ENCODE measurements at places on chromosomes 2 and 18.

DNA sequence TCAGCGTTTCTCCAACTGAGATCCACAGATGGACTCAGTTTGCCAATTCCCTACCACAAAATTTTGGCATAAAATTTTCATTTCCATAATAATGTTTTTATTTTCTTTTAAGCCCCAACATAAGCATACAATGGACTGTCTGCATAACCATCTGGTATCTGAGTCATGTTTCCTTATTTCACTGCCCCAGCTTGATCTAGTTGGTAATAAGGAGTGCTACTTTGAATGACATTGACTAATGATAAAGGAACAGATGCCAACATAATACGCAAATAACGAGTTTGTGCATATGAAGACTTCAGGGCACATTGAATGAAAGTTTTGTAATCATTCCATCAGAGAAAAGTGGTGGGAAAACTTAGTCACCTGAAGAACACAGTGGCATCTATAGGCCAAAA, 8.8 kb upstream of the MBD2 start:
- no peak for DNase-seq

DNA sequence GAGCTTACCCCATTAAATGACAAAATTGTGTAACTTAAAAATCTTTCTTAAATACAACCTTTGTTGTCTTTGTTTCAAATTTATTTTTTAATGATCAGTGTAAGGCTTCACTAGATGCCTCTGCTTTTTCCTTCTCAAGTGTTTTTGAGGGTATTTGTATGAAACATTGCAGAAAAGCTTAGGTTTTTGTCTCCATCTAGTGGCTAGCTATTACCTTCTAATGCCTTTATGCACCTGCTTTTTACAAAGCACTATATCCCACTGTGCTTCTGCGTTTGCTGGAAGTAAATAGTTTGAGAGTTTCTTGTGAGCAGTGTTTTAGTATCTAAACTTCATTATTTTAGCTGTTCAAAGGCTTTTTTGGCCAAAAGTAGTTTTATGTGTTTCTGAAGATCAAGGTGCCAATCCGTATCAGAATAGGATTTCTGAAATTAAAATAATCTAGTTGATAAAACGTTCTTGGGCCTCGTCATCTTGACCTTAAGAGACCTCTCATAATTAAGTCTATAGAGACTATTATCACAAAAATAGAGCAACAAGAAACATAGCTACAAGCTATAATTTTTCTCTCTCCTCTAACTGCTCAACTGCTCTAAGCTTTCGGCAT, 47.0 kb downstream of the IWS1 start:
- DNase-seq, result no peak

- DNase-seq, result no peak
Measured at GRCh38 chr18:9539283-9539682, 64.0 kb downstream of the RALBP1 start.

DNA sequence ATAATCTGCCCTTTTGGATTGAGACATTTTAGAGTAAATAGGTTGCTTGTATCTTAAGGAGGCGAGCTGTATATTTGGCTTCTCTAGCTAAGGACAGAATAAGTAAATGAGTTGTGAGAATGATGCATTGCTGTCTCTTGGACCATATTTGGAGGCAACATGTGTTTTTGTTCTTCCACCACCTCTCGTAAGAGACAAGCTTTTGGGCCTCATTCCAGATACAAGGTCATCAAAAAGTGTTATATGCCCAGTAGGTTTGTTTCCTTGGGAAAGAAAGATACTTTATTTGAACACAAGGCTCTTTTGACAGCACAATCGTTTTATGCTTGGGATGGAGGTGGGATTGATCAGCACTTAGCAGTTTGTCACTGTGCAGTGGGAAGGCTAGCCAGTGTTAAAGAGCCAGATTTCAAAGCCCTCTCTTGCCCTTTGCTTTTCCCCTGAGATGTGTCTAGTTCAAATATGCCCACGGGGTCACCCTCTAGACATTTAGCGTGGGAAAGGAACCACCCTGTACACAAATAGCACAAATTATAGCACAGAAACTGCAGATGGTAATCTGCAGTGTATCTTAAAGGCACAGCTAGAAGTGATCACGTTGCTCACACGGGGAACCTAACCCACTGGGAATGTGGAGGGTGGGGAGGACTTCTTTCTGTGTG, 131.3 kb downstream of the MAP4K4 start:
- no peak for DNase-seq

GRCh38 chr18:30489890-30490643, 552.5 kb downstream of the DSC3 start:
- no peak for DNase-seq

DNA sequence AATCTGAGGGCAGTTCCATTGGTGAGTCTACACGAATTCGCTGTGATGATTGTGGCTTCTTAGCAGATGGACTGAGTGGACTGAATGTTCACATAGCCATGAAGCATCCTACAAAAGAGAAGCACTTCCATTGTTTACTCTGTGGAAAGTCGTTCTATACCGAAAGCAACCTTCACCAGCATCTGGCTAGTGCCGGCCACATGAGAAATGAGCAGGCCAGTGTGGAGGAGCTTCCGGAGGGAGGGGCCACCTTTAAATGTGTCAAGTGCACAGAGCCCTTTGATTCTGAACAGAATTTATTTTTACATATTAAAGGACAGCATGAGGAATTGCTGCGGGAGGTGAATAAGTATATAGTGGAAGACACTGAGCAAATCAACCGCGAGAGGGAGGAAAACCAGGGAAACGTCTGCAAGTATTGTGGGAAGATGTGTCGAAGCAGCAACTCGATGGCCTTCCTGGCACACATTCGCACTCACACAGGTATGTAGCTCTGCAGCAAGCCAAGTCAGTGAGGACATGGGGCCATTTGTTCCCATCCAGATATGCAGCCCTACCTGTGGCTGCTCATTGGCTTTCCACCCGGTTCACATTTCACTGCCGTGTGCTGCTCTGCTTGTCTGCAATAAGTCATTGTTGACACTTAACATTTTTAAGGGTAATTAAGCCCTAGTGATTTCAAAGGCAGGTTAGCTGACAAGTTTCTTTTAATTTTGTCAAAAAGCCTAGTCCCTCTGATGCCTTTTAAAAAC, 37.7 kb downstream of the ZNF407 start:
- DNase-seq, result no peak

- no peak for DNase-seq
Measured at GRCh38 chr2:62362561-62362960, 143.4 kb downstream of the TMEM17 start.

DNA sequence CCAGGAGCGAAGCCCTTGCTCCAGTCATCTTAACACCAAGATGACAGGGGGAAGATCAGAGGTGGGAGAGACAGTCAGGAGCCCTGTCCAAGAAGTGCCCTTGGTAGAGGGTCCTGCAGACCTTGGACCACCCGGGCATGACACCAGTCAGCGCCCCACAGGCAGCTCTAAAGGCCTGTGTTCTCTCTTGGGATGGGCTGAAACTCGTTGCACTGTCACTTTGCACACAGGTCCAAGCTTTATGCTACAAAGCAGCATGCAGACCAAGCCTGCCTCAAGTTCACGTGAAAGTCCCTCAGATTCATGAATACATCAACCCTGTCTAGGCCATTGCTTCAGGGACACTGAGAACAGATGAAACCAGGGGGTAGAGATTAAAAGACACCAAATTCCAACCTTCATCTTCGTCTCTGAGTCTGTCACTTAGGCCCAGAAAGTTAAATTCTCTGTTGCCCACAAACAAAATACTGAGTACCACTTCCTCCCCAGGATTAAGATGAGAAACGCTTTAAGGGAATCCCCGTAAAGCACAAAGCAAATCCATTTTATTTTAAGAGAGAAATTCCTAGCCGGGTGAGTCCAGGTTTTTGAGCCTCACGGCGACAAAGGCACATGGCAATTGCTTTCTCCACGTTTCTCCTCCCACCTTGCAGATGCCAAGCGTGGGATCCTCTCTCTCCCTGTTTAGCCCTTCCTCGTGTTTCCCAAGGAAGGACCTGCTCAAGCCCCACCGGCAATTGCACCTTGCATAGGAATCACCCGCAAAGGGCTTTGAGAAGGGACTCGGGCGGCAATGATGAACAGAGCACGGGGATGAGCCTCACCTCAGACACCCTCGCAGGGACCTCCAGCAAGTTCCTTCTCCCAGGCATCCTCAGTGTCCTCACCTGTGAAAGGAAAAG, 75.0 kb upstream of the ID2 start:
- no peak for DNase-seq

GRCh38 chr2:52368141-52368540, 1336.2 kb upstream of the NRXN1 start:
- no peak for DNase-seq

DNA sequence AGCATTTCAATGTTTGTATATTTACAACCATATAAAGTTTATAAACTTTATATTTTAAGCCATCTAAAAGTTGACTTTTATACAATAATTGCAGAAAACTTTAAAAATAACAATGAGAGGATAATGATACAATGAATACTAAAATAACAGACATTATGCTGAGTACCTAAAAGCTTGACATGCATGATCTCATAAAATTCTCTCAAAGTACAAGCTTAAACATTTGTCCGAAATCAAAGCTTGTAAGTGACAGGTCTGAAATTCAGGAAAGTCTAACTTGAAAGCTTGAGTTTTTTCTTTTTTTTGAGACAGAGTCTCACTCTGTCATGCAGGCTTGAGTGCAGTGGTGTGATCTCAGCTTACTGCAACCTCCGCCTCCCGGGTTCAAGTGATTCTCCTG, 84.1 kb upstream of the FRZB start:
- DNase-seq, result no peak

DNA sequence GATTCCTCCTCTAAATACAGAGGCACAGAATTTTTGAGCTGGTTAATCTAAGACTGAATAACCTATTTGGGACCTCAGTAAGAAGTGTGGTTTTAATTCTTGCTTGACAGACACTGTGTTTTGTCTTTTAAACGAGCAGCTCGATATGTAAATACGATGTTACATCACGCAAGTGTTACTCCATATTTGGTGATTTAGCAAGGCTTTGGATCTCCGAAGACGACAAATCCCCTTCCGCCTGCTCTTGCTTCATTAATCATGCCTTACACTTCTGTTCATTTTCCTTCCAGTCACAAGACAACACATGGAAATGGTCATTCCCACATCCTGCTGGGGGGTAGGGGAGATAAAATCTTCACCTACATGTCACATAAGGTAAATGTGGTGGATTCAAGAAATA, 9.4 kb downstream of the BCL11A start:
- DNase-seq, result no peak

GRCh38 chr18:9210966-9211365, 74.4 kb downstream of the ANKRD12 start:
- DNase-seq, result no peak

DNA sequence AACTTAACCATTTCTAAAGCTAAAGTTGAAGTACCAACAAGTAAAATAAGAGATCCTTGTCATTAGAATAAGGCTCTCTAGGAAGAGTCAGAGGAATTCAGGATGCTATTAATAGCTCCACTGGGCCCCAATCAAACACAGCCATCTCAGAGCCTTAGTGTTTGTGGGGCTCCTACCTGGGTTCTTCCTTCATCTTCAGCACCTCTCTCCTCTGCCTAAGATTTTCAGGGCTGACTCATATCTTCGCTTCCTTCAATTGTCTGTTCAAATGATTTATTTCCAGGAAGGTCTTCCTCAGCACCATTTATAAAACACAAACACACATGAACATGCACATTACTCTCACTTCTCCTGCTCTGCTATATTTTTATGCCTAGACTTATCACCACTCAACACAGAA, 119.5 kb downstream of the COL6A3 start:
- DNase-seq, result no peak

DNA sequence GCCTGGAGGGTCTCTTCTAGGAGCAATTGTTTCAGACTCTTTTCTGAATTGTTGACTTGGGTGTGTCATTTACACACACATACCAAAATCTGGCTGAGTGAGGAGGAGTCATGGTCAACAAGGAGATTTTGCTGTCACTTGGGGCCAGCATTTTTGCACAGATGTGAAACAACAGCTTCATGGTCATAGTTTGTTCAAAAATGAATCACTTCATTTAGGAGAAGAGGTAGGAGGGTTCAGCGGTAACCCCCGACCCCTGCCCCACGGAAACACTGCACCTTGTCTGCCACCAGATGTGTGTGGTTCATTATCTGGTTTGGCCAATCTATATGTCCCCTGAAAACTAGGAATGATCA, 42.2 kb downstream of the LBH start:
- DNase-seq, result no peak

DNA sequence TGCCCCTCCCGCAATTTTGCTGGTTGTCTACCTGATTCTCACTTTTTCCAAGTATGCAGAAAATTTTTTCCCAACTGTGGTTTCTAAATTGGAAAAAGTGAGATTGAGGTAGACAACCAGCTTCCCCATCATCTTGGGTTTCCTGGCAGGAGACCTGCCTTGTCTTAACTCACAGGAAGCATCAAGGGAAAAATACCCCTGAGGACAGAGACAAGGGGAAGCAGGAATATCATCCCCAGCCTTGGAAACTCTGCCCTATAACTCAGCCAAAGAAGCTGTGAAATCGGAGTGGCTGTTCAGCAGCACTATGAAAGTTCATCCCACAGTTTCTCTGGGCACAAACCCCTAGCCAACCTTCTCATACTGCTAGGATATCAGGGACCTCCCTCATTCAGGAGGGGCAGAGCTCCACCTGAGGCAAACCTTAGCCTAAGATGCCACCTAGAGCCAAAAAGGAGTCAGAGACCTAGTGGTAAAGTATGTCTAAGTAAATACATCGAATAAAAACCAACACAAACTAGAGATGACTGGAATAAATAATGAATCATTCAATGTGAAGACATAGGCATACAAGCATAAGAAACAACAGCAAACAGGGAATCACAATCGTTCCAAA, 68.2 kb downstream of the ZSWIM2 start:
- no peak for DNase-seq

GRCh38 chr2:208320686-208321085, 54.6 kb downstream of the PIKFYVE start:
- DNase-seq, result no peak

GRCh38 chr2:148615381-148615841, 29.1 kb upstream of the EPC2 start:
- no peak for DNase-seq

DNA sequence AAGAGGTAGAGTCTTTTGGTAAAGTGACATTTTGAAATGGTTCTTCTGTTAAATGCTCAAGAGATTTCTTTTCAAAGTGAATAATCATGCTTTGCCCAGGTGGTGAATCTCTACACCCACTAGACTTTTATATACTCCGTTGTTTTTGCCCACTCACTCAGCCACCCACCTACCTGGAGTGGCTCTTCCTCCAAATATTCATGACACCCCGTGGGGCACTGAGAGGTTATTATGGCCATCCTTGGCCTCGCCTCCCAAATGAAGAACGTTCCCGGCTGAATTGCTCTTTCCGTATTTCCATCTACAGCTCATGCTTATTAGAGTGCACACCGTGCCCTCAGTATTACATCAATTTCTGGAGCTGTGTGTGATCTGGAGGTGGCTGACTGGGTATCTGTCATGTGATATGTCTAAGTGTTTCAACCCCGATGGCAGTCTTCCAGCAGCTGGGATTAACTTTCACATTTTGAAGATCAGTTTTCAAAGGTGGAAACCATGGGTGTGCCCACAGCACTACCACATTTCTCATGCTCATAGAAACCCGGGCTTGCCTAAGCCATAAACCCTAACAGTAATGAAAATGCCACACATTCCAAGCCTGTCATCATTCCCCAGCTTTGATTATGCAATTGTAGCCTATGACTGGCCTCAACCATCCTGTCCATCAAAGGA, 406.6 kb upstream of the MMADHC start:
- no peak for DNase-seq

Data from activated CD4-positive, CD25-positive, alpha-beta regulatory T cell (primary cell).